ENCODE measurements at places on chromosomes 6 and 20.
A peak's percentile ranks its signal among the peaks of the same experiment; 100 is the strongest.

GRCh38 chr6:106460481-106460880 lies 100.0 kb downstream of the CRYBG1 start:
- no peak for DNase-seq

GRCh38 chr6:20996099-20996498 lies 461.8 kb downstream of the CDKAL1 start:
- no peak for DNase-seq

DNA sequence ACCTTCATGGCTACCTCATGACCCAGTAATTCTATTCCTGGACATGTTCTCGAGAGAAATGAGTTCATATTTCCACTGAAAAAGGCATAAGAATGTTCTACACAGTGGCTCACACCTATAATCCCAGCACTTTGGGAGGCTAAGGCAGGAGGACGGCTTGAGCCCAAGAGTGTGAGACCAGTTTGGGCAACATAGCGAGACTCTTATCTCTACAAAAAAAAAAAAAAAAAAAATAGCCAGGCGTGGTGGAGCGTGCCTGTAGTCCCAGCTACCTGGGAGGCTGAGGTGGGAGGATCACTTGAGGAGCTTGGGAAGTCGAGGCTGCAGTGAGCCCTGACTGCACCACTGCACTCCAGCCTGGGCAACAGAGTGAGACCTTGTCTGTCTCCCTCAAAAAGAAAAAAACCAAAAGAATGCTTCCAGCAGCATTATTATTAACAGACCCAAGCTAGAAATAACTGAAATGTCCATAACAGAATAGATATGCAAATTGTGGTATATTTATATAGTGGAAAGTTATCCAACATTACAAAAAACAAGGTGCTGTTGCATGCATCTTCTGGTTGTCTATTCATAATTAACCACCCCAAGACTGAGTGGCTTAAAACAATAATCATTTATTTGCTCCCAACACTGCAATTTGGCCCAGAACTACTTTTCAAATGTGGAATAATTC lies 9.4 kb upstream of the RAB44 start:
- no peak for DNase-seq

DNA sequence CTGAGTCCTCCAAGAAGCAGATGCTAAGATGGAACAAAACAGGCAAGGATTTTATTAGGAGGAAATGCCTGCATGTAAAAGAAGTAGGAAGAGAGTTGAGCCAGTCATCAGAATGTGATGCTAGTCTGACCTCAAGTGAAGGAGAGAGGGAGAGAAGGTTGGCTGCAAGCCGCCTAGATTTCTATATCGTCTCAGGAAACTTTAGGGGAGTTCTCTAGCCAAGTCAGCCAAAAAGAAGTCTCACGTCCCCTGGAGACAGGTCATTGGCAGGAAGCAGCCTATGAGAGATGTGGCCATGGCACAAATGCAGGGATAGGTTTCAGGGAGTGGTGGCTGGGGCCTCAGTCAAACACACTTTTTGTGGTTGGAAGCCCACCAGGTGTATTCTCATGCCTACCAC lies 378.0 kb downstream of the CD109 start:
- DNase-seq, result peak; percentile 35

DNA sequence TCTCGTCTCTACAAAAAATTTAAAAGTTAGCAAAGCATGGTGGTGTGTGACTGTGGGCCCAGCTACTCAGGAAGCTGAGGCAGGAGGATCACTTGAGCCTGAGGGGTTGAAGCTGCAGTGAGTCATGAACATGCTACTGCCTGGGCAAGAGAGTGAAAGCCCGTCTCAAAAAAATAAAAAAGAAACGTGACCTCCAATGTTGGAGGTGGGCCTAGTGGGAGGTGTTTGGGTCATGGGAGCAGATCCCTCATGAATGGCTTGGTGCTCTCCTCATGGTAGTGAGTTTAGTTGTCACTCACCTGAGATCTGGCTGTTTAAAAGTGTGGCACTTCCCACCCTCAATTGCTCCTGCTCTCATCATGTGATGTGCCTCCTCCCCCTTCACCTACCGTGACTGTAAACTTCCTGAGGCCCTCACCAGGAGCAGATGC lies 24.3 kb downstream of the RBL1 start:
- no peak for DNase-seq

GRCh38 chr6:163702736-163703135 lies 288.2 kb downstream of the QKI start:
- DNase-seq, result no peak

GRCh38 chr20:63317061-63317460 lies 24.1 kb downstream of the COL20A1 start:
- DNase-seq, result no peak

- no peak for DNase-seq
These were observed 10.6 kb downstream of the TAB2 start for GRCh38 chr6:149328083-149328482.

- DNase-seq, result no peak
These were observed 12.5 kb downstream of the HSF2 start for GRCh38 chr6:122412001-122412400.

DNA sequence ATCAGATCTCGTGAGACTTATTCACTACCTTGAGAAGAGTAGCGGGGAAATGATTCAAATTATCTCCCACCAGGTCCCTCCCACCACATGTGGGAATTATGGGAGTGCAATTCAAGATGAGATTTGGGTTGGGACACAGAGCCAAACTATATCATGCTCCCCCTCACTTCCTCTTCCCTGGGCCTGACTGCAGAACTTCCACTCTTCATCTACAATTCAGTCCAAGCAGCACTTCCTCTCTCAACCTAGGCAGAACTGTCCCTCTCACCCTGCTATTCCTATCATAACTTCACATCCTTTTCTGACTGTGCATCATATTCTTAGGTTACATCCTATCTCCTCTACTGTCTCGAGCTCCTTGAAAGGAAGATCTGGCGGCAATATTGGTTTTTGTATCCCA lies 184.0 kb upstream of the HDDC2 start:
- no peak for DNase-seq

GRCh38 chr20:61933951-61934715 lies 131.5 kb downstream of the TAF4 start:
- DNase-seq, result no peak

DNA sequence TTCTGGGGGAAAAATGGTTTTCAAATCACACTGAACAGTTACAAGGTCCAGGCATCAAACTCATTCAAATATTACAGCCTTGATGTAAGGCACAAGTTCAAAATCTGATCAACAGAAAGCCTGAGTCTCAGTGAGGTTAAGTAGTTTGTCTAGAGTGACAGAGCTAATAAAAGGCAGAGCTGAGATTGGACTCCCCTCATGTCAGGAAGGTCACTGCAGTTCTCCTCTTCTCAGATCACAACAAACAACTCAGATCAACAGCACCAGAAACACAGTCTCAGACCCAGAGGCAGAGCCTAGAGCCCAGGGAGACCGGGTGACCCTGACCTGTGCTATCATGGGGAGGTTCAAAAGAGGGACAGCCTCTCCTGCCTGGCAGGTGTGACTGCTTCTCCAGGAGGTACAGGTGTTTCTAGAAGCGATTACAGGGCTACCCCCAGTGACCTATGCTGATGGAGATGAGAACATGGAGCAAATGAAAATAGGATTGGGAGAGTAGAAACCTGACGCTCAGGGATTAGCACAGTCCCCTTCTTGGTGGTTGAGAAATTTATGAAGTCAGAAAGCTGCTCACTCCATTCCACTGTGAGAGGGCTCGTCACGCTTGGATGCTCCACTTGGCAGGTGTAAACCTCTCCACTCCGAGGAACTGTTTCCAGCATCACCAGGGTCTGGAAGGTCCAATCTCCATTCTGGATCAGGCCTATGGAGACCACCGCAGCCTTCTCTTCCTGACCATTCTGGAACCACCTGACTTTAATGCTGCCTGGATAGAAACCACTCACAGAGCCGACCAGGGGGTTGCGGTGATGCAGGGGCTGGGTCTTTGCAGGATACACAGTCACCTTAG lies 24.3 kb upstream of the HLA-DRB5 start:
- DNase-seq, result no peak

GRCh38 chr6:47524136-47524845 lies 46.7 kb downstream of the CD2AP start:
- DNase-seq, result no peak

DNA sequence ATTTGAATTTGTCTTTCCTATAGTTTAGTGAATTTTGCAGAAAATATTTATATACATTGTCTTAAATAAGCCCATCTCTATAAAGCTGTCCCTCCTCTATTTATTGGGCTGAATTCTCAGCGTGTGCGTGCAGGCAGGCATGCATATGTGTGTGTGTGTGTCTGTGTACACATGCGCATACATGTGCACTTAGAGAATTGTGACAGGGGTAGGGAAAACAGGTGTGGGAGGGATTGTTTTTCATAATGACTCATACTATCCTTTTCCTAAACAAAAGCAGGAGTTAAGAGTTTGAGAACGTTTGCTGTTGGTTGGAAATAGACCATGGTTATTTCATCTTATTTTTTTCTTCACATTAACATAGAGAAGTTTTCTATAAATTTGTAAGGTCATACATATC lies 43.4 kb upstream of the FABP7 start:
- no peak for DNase-seq

- DNase-seq, result no peak
These were observed 8.0 kb upstream of the COL21A1 start for GRCh38 chr6:56255349-56255748.

GRCh38 chr20:9572670-9573069 lies 58.3 kb downstream of the LAMP5 start:
- DNase-seq, result no peak

GRCh38 chr20:16729080-16729479 lies 746 bp upstream of the SNRPB2 start:
- no peak for DNase-seq

- DNase-seq, result no peak
These were observed 3.3 kb upstream of the TMEM14A start for GRCh38 chr6:52667572-52667971.

DNA sequence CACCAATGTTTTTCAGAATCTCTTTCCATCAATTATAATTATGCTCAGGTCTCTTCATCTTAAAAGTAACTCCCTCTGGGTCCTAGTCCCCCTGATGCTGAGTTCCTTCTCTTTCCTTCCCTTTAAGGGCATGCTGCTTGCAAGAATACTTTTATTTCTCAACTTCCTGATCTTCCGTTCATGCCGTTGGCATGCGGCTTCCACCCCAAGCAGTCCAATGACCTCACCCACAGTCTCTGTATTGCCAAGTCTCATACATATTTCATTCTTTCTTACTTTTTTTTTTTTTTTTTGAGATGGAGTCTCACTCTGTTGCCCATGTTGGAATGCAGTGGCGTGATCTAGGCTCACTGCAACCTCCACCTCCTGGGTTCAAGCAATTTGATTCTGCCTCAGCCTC lies 83.5 kb downstream of the NDUFAF5 start:
- no peak for DNase-seq
